ENCODE measurements at places on chromosomes 16 and 17. TPM values are rescaled to one million over a fixed set of nuclear protein-coding genes. Genes with fewer than 3 reads are reported as not detected.

The PLCG2 gene
- polyA plus RNA-seq: 9.8 TPM

The HCRT gene
- not detected for polyA plus RNA-seq

The DRC3 gene
- polyA plus RNA-seq: 16.5 TPM

The C17orf78 gene
- not detected for polyA plus RNA-seq

The PIRT gene
- polyA plus RNA-seq: 0.05 TPM

The EPX gene
- polyA plus RNA-seq: 0.91 TPM

The CRHR1 gene
- polyA plus RNA-seq: not detected

The C16orf86 gene
- 3.1 TPM for polyA plus RNA-seq

The RAB11FIP4 gene
- 7.1 TPM for polyA plus RNA-seq

The CHST5 gene
- 0.78 TPM for polyA plus RNA-seq

The TBC1D3I gene
- polyA plus RNA-seq: not detected

The NPLOC4 gene
- polyA plus RNA-seq: 42.5 TPM

The OR1A1 gene
- not detected for polyA plus RNA-seq

The TBC1D3H gene
- polyA plus RNA-seq: not detected

The NPIPA5 gene
- polyA plus RNA-seq: 49.4 TPM

The OR3A2 gene
- polyA plus RNA-seq: 0.85 TPM

The NPB gene
- polyA plus RNA-seq: 1.3 TPM

The MGAT5B gene
- polyA plus RNA-seq: 1.1 TPM

The XAF1 gene
- polyA plus RNA-seq: 25.0 TPM

The NPIPA8 gene
- polyA plus RNA-seq: 0.65 TPM

The PRSS22 gene
- polyA plus RNA-seq: 15.8 TPM

The PRDM7 gene
- polyA plus RNA-seq: 0.84 TPM

The KRTAP9-4 gene
- polyA plus RNA-seq: not detected

The CRK gene
- 57.2 TPM for polyA plus RNA-seq

The MAPK7 gene
- polyA plus RNA-seq: 25.1 TPM

The KRT15 gene
- 1.0 TPM for polyA plus RNA-seq

The TMC7 gene
- 2.9 TPM for polyA plus RNA-seq

The EFNB3 gene
- polyA plus RNA-seq: 28.2 TPM
